ENCODE measurements at places on chromosomes 12 and 14.

- no peak for DNase-seq
Observed at GRCh38 chr14:42322531-42323284, 716.0 kb downstream of the LRFN5 start.

GRCh38 chr14:66038212-66038611, 448.0 kb upstream of the CCDC196 start:
- no peak for DNase-seq

DNA sequence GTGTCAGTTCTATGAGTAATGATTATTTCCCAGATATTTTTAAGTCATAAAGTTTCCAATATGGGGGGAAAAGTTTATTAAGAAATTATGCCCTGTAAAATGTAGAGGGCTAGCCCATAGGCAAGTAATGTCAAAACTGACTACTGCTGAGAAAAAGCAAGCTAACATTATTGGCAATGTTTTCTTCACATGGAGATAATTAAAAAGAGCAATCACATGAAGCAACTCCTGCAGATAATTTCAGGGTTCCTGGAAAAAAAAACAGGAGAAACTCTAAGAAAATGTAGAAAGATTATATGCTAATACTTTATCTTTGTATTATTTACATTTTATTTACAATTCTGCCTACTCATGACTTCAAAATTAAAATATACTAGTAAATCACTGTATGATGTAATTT, 39.8 kb downstream of the PPP1R12A start:
- no peak for DNase-seq

- peak; percentile 36 for DNase-seq
Observed at GRCh38 chr12:46209914-46210872, 58.6 kb downstream of the SLC38A1 start.

DNA sequence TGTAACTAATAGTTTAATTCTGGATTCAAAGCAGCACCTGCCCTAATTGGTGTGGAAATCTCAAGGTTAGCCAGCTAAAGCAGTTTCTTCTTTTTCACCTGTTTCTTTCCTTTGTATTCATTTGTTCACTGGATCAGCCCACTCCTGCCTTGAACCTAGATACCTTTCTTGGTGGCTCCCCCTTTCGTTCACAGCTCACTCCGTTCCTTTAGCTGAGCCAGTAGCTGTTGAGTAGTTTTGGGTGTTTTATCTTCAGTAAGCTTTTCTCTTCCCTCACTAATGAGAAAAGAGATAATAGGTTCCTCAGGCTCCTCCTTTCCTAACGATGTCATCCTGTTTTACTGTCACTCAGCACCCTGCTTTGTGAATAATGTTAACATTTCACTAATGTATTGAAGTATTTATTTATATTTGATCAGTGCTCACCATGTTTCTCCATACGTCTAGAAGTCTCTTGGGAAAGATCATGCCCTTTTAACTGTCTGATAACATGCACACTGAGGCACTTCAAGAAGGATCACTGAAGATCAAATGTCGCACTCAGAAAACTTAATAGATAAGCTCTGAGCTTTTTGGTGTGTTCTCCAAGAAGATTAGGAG, 121.1 kb downstream of the TGFB3 start:
- DNase-seq = no peak

GRCh38 chr12:113900716-113901115, 65.4 kb downstream of the RBM19 start:
- DNase-seq = no peak

Data from central memory CD8-positive, alpha-beta T cell (primary cell).